Effector CD4-positive, alpha-beta T cell (primary cell): ENCODE measurements at places on chromosomes 16 and 17.

- no peak for DNase-seq
These were observed 528 bp downstream of the PRSS27 start for GRCh38 chr16:2719328-2720063.

DNA sequence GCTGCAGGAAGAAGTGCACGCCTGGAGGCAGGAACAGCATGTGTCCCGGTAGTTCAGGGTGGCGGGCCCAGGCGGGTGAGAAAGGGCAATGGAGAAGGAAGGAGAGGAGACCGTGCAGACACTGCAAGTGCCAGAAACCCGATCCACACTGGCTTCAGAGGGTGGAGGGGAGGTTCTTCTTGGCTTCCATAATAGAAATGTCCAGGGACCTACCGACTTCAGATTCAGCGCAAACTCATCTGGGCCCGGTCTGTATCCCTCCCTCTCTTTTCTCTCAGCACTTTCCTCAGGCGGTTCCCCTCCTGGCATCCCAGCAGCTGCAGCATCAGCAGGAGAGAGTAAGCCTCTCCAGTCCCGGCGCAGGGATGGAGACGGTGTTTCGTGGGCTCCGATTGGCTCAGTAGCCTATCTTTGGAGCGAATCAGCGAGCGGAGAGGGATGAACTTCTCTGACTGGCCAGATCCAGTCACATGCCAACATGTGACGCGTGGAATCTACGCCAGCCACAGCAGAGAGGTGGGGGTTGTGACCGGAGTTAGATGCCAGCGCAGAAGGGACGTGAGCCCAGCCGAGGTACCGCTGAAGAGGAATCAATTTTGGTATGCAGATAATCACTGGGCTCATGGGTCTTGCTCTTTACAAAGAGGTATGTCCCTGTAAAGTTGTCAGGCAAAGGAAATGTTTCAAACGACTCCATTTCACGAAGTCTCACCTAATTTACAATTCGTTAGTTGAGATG lies 1.9 kb upstream of the PRPSAP2 start:
- peak; percentile 87 for DNase-seq

DNA sequence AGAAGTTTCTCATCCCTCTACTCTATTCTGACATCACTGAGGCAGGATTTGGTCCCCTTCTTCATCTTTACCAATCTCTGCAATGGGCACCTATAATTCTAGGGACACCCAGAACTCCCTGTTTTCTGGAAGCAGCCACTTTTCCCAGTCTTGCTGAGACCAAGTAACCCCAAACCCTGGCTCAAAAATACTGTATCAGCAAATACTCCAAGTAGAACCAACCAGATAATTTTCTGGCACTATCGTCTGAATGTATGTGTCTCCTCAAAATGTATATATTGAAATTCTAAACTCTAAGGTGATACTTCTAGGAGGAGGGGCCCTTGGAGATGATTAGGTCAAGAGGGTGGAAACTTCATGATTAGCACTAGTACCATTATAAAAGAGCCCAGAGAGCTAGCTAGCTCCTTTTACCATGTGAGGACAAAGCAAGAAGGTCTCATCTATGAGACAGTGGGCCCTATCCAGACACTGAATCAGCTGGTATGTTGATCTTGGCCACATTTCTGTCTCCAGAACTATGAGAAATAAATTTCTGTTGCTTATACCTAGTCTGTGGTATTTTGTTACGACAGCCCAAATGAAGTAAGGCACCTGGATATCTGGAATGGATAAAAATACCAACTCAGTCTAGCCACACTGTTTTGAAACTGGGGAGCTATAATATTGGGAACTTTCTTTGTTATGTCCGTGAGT lies 464.4 kb downstream of the CDH11 start:
- no peak for DNase-seq

- DNase-seq, result peak; percentile 75
These were observed 27.6 kb downstream of the STAT5B start for GRCh38 chr17:42248351-42249179.

DNA sequence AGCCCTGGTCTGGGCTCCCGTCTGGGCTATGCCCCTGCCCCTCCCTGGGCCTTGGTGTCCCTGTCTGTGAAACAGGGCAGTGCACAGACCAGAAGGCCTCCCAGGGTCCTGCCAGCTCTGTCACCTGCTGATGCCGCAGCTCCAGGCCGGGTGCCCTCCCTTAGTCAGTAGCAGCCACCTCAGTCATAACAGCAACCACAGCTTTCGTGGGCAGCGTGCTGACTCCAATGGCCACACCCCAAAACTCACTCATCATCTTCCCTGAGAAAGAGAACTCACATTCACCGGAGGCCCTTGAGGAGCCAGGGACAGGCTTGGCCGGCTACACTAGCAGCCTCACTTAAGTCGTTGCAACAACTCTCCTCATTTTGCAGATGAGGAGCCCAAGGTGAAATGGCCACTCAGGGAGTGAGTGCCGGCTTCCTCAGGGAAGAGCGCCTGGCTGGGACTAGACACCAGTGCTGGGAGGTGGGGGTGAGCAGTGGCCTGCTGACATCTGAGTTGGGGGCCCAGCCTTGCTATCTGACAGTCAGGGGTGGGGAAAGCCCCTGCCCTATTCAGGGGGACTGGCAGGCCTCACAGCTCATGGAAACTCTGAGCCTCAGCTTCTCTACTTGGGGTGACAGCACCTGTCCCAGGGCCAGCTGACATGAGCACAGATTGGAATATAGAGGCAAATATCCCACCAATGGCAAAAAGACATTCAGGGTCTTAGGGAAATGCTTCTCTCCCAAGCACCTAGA lies 22.6 kb downstream of the SLC5A10 start:
- DNase-seq, result no peak

GRCh38 chr16:14487579-14487978 lies 142.5 kb downstream of the PARN start:
- no peak for DNase-seq

GRCh38 chr16:57013229-57013628 lies 23.9 kb downstream of the NLRC5 start:
- DNase-seq, result no peak

GRCh38 chr17:28553000-28553505 lies 629 bp upstream of the UNC119 start:
- no peak for DNase-seq

- no peak for DNase-seq
These were observed 172.7 kb upstream of the CCL2 start for GRCh38 chr17:34082404-34082803.

- no peak for DNase-seq
These were observed 74.1 kb downstream of the NT5M start for GRCh38 chr17:17377071-17377967.
